ENCODE measurements at places on chromosomes 4 and X. TPM values are rescaled to one million over a fixed set of nuclear protein-coding genes. Genes with fewer than 3 reads are reported as not detected.

Gene TEX13D
- not detected for total RNA-seq

Gene CTAG2
- total RNA-seq, result not detected

Gene ING2
- total RNA-seq, result 11.5 TPM

Gene APELA
- total RNA-seq, result not detected

Gene FGD1
- total RNA-seq, result 0.05 TPM

Gene GUCY1B1
- total RNA-seq, result 0.12 TPM

Gene LEF1
- total RNA-seq, result 498 TPM
